Suppressor macrophage (primary cell): ENCODE measurements at places on chromosomes 2 and 18.

- peak; percentile 70 for DNase-seq
These were observed 59.7 kb downstream of the CYP1B1 start for GRCh38 chr2:38016219-38016618.

DNA sequence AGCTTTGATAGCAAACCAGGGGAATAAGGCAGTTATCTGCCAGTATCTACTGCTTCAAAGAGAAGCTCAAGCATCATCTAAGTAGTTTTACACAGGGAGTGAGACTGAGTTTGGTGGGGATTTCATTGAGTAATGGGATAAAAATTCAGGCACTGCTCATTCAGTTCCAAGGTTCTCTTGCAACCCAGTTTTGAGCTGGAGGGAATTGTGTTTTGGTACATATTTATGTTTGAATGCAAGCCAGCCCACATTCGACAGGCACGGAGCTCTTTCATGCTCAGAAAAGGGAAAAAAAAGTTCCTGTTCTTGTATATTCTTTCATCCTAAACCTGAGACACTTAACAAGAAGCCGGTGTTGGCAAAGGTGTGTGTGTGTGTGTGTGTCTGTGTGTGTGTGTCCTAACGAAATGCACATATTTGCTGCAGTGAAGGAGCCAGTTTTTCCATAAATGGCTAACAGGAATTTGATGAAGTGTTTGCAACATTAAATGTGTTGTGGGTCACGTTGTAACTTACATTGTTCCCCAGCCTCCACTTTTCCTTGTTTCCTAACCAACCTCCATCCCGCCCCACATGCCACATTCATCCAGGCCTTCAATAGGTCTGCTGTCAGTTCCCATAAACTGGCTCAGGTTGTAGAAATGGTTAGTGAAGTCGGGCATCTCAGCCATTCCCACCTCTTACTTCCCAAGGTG is 311.1 kb downstream of the TXNL1 start:
- DNase-seq: no peak

DNA sequence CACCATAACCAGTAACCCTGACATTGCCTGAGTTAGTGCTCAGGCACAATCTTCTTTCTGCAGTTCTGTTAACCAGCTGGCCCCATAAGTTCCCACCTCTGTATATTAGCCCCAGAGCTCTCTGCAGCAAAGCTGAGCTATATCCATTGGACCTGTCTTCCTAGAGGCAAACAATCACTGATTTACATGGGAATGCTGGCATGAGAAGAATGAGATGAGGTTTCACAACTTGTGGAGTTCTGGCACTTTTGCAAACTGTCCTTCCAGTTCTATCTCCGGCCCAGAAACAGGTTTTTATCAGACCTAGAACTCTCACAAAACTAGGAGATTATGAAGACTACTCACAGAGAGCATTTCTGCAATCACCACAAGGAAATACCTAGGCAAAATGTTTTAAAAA is 7.9 kb upstream of the CCBE1 start:
- no peak for DNase-seq

DNA sequence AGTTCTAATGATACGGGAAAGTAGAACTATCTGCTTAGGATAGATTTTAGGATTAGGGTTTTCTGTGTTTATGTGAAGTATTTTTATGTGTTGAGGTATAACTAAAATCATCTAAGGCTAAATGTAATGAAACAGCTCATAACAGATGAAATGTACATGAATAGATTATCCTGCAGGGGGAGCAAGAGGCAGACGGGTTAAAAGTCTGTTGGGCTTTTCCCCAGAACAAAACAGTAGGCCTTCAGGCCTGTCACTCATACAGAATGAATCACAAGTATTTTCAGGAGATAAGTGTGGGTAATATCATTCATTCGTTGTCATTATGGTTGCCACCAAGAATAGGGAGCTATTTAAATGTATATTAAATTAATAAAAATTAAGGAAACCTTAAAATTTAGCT is 107.9 kb upstream of the IL1R2 start:
- peak; percentile 77 for DNase-seq

GRCh38 chr2:134671513-134671912 is 47.3 kb downstream of the TMEM163 start:
- no peak for DNase-seq

GRCh38 chr2:191637182-191638078 is 40.5 kb upstream of the NABP1 start:
- DNase-seq: peak; percentile 68

DNA sequence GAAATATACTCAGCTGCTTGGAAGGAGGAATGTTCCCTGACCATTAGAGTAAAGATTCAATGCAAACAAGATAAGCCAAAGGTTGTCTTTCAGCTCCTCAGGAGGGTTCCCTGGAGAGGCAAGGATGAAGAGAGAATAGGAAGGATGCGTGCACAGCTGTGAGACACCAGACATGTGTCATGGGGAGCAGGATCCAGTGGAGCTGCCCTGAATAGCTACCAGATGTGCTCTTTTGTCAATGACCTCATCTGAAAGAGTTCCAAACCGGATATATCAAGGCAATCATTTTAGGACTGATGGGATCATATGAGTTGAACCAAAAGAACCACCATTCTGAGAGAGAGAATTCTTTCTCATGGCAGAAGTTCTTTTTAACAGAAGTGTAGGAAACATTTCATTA is 490.6 kb downstream of the IRS1 start:
- no peak for DNase-seq

- no peak for DNase-seq
These were observed 63.4 kb downstream of the FAM168B start for GRCh38 chr2:131029812-131030211.

GRCh38 chr2:15841776-15842560 is 98.4 kb upstream of the MYCN start:
- DNase-seq: no peak

- DNase-seq: no peak
These were observed 1080.2 kb downstream of the SUCLG1 start for GRCh38 chr2:83378921-83379320.

- DNase-seq: no peak
These were observed 710.0 kb upstream of the ID2 start for GRCh38 chr2:7971841-7972240.

DNA sequence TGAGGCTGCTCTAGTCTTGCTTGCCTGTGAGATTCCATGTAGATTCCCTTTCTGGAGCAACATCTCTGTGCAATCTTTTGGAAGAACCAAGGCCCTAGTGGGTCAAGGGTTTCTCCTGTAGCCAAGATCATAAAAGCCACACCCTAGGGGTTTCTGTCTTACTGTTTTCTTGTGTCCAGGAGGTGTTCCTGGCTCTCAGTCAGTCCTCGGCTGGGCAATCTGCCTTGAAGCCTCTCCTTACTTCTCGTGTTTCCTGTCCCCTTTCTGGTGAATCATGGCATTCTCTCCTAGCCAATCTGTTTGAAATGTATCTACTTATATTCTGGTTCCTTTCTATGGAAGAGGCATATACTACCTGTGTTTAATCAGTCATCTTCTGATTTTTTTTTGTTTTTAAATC is 484.8 kb upstream of the UBE2E3 start:
- DNase-seq: no peak

DNA sequence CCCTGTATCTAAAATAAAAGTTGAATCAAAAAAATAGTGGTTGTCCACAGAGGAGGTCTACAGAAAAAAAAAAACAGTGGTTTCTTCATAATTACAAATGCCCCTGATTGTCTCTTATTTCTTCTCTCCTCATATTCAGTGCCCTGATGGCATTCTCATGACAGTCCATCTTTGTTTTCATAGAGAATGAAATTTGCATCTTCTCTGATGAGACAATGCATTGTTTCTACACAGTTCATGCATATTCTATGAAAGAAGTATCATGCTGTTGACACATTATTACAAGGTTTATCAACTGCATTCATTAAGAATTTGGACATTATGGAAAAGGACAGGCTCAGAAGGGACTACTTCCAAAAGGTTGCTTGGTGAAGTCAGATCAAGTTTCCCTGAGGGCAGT is 59.5 kb downstream of the LHCGR start:
- DNase-seq: no peak

DNA sequence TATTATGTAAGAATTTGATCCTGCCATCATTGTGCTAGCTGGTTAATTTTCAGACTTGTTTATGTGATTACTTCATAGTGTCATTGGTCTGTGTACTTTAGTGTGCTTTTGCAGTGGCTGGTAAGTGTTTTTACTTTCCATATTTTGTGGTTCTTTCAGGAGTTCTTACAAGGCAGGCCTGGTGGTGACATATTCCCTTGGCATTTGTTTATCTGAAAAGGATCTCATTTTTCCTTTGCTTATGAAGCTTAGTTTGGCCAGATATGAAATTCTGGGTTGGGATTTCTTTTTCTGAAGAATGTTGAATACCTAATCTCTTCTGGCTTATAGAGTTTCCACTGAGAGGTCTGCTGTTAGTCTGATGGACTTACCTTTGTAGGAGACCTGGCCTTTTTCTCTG is 72.8 kb upstream of the MC4R start:
- DNase-seq: no peak
